Stimulated activated CD8-positive, alpha-beta memory T cell treated with anti-CD3 and anti-CD28 coated beads, Interleukin-4, amount 100 ng/mL, for 4 hours (primary cell): ENCODE measurements at places on chromosomes 3 and 15.

GRCh38 chr3:180684807-180685206 lies 5.5 kb upstream of the CCDC39 start:
- DNase-seq: no peak

DNA sequence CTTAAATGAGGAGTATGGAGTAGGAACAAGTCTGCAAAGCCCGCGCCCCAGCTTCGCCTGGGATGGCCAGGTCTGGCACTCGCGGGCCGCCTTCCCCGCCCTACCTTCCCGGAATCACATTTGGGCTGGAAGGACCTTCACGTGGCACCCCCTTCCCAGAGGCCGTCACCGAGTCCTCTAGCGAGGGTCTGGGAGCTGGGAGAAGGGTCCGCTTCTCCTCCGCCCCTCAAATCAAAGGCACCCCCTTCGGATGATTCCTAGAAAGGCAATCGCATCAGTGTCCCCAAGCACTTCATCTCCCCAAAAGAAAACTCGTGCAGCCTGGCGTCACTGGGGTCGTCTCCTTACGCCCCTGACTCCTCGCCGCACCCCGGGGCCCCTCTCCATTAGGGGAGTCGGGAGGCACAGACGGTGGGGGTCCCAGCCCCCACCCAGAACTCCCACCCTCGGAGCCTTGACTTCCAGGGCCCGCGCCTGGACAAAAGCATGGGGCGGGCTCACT lies 380 bp downstream of the MYLK start:
- no peak for DNase-seq

- DNase-seq: no peak
Observed at GRCh38 chr3:120438665-120439370, 12.0 kb downstream of the FSTL1 start.

- no peak for DNase-seq
Observed at GRCh38 chr3:122111974-122112373, 56.8 kb downstream of the CD86 start.

DNA sequence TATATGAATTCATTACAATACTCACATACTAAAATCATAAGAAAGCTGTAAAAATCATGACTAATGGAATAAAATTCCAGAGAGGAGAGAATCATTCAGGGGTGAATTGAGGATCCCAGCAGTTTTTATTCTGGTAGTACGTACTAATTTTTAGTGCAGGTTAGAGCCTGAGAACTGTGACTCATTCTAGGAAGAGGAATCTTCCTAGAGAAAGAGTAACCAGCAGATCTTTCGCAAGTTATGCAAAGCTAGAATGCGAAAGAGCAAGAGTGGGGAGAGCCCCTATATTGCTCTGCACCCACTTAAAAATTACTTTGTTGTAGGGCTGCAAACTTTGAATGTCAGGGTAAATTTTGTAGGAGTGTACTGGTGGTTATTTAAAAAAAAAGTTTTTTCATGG lies 303.6 kb upstream of the ARPP21 start:
- DNase-seq: no peak

GRCh38 chr3:31077021-31077601 lies 182.7 kb upstream of the GADL1 start:
- DNase-seq: no peak
